ENCODE measurements at places on chromosomes 5 and 9.

DNA sequence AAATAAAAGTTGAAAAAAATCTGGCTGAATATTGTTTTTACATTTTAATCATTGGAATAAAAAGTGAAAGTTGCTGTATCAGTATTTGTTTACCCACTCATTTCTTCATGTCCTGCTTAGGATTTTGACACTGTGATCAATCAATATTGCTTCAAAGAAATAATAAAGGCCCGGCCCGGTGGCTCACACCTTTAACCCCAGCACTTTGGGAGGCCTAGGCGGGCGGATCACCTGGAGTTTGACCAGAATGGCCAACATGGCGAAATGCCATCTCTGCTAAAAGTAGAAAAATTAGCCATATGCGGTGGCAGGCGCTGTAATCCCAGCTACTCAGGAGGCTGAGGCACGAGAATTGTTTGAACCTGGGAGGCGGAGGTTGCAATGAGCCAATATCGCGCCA is 93.7 kb upstream of the CTNND2 start:
- no peak for DNase-seq

DNA sequence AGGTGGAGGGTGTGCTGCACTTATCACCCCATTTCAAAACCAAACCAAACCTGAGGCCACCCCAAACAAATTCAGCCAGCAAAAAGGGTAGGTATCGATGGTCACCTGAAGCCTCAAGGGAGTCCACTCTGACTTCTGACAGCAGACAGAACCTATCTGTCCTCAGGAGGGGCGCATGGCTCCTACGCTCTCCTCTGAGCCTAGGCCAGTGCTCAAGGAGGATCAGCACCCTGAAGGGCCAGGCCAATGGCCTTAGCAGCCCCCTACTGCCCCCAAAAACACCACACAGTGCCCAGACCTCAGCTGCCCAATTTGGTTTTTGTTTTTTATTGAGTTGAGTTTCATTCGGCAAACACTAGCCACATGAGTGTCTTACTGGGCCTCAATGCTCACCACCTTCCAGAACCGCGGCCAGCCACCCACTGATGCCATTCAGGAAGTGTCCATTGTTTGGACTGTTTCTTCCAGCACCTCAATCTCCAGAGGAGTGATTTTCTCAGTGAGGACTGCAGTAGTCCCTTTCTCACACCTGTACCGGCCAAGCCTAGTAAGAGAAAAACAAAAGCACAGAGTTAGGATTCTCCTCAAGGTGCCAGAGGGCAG is 62.0 kb downstream of the PSMB7 start:
- no peak for DNase-seq

- no peak for DNase-seq
Measured at GRCh38 chr5:6772886-6773285, 59.7 kb downstream of the TENT4A start.

DNA sequence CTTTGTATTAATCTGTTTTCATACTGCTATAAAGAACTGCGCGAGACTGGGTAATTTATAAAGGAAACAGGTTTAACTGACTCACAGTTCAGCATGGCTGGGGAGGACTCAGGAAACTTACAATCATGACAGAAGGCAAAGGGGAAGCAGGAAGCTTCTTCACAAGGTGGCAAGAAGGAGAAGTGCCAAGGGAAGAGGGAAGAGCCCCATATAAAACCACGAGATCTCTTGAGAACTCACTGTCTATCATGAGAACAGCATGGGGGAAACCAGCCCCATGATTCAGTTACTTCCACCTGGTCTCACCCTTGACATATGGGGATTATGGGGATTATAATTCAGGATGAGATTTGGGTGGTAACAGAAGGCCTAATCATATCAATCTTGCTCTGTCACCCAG is 60.9 kb upstream of the CHD1 start:
- DNase-seq: no peak

DNA sequence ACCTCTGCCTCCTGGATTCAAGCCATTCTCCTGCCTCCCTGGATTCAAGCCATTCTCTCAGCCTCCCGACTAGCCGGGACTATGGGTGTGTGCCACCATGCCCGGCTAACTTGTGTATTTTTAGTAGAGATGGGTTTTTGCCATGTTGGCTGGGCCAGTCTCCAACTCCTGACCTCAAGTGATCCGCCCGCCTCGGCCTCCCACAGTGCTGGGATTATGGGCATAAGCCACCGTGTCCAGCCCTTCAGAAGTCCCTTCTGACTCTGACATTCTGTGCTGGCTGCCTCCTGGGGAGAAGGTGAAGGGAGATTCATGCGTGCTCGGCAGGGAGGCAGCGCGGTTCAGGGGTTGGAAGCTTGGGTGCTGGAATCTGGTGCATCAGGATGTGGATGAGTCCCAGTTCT is 28.8 kb downstream of the PRRX2 start:
- DNase-seq: no peak

GRCh38 chr9:3912280-3912679 is 386.5 kb upstream of the RFX3 start:
- no peak for DNase-seq

DNA sequence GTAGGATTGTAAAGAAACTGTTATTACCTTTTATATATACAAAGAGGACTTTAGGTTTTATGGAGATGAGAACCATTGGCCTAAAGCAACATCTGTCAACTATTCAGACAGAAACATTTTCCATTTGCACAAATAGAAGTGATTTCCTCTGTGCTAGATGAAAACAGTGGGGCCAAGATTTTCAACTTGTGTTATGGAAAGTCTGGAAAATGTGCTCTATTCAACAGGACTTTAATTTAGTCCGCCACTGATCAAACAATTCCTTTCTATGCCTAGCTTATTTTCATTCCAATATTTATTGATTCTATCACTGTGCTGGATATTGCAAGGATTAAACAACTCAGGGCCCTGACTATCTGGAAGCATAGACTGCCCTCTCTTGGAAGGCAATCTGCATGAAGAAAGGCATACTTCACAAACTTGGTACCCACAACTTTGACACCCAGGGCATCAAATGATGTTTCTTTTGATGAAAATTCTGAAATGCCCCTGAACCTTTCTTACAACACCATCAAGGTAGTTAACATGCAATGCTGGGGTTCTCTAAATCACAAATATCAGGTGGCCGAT is 126.6 kb upstream of the HMHB1 start:
- DNase-seq: no peak

Data from activated naive CD4-positive, alpha-beta T cell (primary cell).